ENCODE measurements at places on chromosomes 11 and 22.

DNA sequence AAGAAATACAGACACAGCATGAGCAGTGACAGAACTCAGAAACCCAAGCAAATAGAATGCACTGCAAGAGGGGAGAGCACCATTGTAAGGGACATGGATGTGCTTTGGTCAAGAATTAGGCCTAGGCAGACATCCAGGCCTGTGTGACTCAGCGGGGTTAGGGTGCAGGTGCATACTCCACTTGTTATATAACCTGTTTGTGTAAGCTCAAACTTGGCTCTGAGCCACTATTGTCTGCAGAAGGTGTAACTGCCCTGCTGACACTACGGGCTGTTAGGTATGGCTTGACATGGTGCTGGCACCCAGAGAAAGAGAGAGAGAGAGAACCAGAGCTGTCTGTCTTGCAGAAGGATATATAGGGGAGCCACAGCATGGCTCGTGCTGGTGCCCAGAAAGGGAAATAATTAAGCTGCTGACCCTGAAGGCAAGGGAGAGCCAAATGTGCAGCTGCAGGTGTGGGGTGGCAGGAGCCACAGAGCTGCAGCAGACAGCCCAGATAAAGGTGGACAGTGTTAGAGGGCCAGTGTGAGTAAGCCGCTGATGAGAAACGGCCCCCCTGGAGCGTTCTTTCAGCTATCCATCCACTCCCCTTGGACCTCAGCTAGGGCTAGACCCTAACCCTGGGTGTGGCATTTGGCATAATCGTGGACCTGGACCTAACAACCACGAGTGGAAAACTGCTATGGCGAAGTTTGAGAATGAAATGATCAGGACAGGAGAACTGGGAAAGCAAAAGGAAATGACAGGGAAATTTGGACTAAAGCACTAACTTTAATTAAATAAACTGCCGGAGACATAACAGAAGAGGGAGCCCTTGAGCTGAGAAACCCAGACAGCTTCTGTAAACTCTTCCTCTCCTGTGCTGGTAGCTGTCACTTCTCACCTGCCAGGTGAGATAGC is 253.0 kb upstream of the CCDC179 start:
- DNase-seq = no peak

GRCh38 chr22:23282089-23282501 is 101.8 kb downstream of the BCR start:
- DNase-seq = no peak

- DNase-seq = no peak
Measured at GRCh38 chr11:74720596-74721478, 10.4 kb downstream of the CHRDL2 start.

- no peak for DNase-seq
Measured at GRCh38 chr11:115941044-115941443, 436.8 kb upstream of the CADM1 start.
